ENCODE measurements at places on chromosomes 7 and 10. TPM values are rescaled to one million over a fixed set of nuclear protein-coding genes. Genes with fewer than 3 reads are reported as not detected.

The HOXA7 gene
- total RNA-seq: not detected

The FKBP6 gene
- not detected for total RNA-seq

The CCDC7 gene
- 129 TPM for total RNA-seq

The NPSR1 gene
- not detected for total RNA-seq

The OR2A42 gene
- total RNA-seq: not detected

The COPG2 gene
- 38.5 TPM for total RNA-seq

The CYP2C19 gene
- 2.1 TPM for total RNA-seq

The HTRA1 gene
- 102 TPM for total RNA-seq

The ARHGEF5 gene
- 7.4 TPM for total RNA-seq

The ANKRD7 gene
- 2.2 TPM for total RNA-seq

The ABHD11 gene
- 19.9 TPM for total RNA-seq

The GUSB gene
- 38.8 TPM for total RNA-seq

The HHEX gene
- 4.6 TPM for total RNA-seq

The PON1 gene
- not detected for total RNA-seq

The OPN1SW gene
- total RNA-seq: not detected

The UNCX gene
- total RNA-seq: not detected

The SFXN2 gene
- 7.0 TPM for total RNA-seq

The NRAP gene
- total RNA-seq: 304 TPM

The SYT15 gene
- total RNA-seq: 1.1 TPM

The FANK1 gene
- total RNA-seq: 3.2 TPM

The LRWD1 gene
- 12.9 TPM for total RNA-seq

The UCMA gene
- not detected for total RNA-seq

The AFAP1L2 gene
- total RNA-seq: 55.0 TPM

The SLC16A12 gene
- 3.1 TPM for total RNA-seq

The SLC26A4 gene
- 1.1 TPM for total RNA-seq

The CEP55 gene
- total RNA-seq: 8.9 TPM

The DLX5 gene
- total RNA-seq: 0.62 TPM

The TRA2A gene
- total RNA-seq: 56.5 TPM

The MMD2 gene
- not detected for total RNA-seq

The ASB15 gene
- 10.8 TPM for total RNA-seq

The PIK3CG gene
- total RNA-seq: 3.5 TPM

The FAM20C gene
- 29.7 TPM for total RNA-seq

The TMEM270 gene
- not detected for total RNA-seq

The CASP7 gene
- 46.0 TPM for total RNA-seq

The SAMD8 gene
- total RNA-seq: 45.6 TPM

The TRIL gene
- total RNA-seq: 23.9 TPM

The PPRC1 gene
- total RNA-seq: 14.6 TPM

The ABCB4 gene
- 3.7 TPM for total RNA-seq

The ZPBP gene
- not detected for total RNA-seq

The PPP1R3A gene
- 194 TPM for total RNA-seq

The GIMAP2 gene
- 14.8 TPM for total RNA-seq

The ZNF239 gene
- total RNA-seq: 6.6 TPM

The ADIRF gene
- total RNA-seq: 13.2 TPM

The SPRN gene
- total RNA-seq: 0.82 TPM

The PRPS1L1 gene
- total RNA-seq: not detected

The AGBL3 gene
- 0.62 TPM for total RNA-seq

The GCK gene
- 2.9 TPM for total RNA-seq

The MLXIPL gene
- total RNA-seq: 3.4 TPM

The ANKRD1 gene
- 123 TPM for total RNA-seq

The SLC35B4 gene
- 13.8 TPM for total RNA-seq

The CDC14C gene
- not detected for total RNA-seq

The OR2A7 gene
- total RNA-seq: 8.6 TPM

All from tongue (tissue), 3 donors.